ENCODE measurements at places on chromosomes 7 and 10.

GRCh38 chr7:27147199-27148030 is at the start of gene HOXA6:
Gene HOXA6, minus strand, starts transcription at chr7:27147774. Its CDS starts 25 bp downstream, at chr7:27147749.
- DNase-seq = peak; percentile 63

GRCh38 chr10:87991946-87992345 is 128.5 kb downstream of the PTEN start:
- no peak for DNase-seq

- no peak for DNase-seq
Observed at GRCh38 chr10:77613476-77614130, 24.0 kb downstream of the KCNMA1 start.

- DNase-seq = no peak
Observed at GRCh38 chr10:113825791-113826190, 28.1 kb downstream of the DCLRE1A start.

DNA sequence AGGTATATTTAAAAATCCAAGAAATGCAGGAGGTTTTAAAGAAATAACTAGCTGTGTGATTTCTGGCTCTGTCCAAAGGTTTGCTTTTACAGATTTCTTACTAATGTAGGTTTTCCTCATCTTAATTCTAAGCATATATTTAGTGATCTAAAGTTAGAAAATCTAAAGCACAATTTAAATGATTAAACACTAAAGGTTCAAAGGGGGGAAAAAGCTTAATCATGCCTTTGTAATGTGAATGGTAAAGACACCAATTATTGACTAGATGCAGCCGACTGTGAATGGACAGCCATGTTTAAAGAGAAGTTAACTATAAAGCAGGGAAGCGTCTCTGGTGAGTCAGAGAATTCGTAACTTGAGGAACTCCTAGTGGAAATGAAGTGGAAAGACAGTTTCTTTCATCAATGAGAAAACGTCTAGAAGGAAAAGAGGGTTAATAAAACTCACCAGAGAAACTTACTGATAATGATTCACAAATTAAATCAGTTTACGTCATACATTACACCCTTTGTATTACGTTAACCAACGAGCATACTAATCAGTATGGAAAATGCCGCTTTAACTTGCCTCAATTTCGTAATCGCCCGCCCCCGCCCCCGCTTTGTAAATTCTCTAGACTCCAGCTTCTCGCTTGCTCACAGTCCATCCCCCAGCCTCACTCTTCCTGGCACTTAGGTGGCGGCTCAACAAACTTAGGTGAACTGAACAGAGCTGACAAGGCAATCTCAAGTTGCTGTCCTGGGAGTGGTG is 1.1 kb upstream of the HBP1 start:
- peak; percentile 91 for DNase-seq

DNA sequence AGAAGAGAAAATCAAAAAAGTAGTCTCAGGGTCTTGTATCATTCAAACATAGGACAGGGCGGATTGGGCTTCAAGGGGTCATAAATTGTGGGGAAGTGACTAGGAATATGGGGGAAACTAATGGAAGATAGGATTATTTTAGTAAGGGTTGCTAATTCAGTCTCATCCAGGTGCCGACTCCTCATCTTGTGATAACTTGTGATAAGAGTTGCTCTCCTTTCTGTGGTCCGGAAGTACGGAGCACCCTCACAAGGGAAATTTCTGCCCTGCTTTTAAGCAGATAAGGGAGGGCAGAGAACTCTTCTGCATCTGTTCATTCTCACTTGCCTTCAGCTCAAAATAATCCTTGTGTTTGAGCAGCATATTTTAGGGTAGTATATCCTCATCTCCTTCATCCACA is 436.4 kb upstream of the LRGUK start:
- no peak for DNase-seq

DNA sequence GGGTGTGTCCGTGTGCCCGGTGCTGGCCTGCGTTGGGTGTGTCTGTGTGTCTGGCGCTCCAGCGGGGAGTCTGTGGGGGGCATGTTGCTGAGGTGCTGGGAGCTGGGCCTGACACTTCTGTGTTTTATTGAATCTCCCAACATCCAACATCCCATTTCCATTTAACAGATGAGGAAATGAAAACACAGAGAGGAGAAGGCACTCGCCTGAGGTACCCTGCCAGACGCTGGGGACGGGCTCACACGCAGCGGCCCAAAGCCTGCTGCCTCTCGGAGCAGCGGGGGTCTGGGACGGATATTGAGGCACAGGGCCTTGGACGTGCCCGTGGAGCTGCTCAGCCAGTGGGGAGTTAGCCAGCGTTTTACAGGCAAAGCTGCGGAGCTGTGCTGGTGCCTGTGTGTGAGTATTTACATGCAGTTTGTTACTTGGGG is 133.9 kb downstream of the DNAJB6 start:
- no peak for DNase-seq

DNA sequence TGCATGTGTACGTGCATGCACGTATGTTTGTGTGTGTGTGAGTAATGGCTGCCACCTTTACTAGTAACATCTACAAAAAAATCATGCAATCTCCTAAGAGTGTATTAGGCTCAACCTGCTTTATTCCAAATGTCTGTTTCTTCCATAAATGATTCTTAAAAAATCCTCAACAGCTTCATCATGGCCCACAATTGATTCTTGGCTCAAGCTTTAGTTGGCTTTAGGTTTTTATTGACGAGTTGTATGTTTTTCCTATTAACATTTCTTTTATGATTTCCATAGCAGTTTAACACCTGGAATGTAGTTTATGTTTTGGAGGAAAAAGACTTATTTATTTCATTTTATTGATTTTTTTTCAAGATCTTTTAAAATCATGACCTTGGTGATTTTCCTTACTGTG is 121.9 kb upstream of the RAB18 start:
- no peak for DNase-seq

DNA sequence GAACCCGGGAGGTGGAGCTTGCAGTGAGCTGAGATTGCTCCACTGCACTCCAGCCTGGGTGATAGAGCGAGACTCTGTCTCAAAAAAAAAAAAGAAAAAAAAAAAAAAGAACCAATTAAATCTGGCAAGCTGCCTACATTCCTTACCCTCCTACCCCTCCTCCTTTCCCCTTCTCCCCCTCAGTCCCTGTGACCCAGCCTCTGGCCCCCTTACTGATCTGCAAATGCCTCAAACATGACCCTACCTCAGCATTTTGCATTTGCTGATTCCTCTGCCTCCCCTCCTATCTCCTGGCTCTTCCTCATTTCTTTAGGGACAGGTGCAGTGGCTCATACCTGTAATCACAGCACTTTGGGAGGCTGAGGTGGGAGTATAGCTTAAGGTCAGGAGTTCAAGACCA is 19.3 kb downstream of the CDHR3 start:
- no peak for DNase-seq

GRCh38 chr7:128405471-128406313 is 4.1 kb downstream of the IMPDH1 start:
- no peak for DNase-seq

GRCh38 chr10:92644921-92645320 is 44.8 kb upstream of the HHEX start:
- DNase-seq = no peak

- DNase-seq = no peak
Observed at GRCh38 chr10:11861341-11861740, 38.2 kb downstream of the PROSER2 start.

- no peak for DNase-seq
Observed at GRCh38 chr10:89973326-89973725, 271.9 kb downstream of the KIF20B start.

GRCh38 chr10:28711776-28712175 is 34.5 kb downstream of the BAMBI start:
- no peak for DNase-seq

- DNase-seq = peak; percentile 9
Observed at GRCh38 chr10:99742701-99743100, 10.7 kb downstream of the CUTC start.

DNA sequence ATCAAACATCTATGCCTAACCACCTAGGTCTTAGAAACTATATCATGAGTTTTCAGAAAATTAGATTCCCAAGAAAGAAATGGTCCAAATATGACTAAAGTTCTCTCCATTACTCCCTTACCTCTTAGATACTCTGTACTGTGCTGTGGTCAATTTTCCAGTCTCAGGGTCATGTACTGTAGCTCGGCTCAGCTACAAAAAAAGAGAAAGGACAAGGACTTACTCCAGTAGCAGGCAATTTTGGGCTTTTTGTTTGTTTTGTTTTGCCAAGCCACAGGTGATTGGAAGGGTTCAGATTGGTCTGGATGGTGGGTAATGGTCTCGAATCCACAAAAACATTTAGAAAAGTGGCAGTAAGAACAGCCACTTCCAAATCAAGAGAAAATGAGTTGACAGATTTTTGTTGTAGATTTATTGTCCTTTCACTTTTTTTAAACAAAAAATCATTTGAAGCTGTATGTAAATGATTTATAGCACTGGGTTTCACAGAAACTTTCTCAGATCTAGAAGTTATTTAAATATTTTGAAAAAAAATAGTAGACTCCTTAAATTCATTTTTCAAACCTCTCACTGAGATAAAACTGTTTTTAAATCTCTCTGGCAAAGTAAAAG is 52.8 kb downstream of the P4HA1 start:
- DNase-seq = no peak

DNA sequence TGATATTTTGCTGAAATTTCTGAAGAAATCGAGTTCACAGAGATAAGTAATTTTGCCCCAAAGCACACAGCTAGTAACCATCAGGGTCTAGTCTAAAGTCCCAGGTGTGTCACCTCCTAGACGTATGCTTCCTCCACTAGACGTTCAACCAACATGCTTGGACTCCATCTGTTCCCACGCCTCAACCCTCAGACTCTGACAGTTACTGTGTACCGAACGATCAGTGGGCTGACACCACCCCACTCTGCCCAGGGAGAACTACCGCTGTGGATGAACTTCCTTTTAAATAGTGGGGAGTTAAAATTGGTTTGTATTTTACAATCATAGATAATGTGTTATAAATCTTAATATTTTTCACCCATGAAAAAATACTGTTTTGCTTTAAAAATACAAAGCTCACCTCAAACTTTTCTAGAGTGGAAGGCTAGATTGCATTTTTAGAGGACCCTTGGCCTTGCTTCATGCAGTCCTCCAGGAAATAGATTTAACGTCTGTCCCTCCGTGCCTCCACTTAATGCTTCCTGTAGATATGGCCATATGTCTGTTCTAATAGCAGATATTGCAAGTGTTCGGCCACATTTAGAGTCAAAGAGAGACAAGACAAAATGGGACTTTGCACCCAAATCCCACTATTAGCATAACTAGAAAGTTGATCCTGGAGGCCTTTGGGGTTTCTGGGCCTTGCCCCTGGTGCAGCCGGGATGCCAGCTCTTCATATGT is 91.4 kb upstream of the ZPBP start:
- no peak for DNase-seq

DNA sequence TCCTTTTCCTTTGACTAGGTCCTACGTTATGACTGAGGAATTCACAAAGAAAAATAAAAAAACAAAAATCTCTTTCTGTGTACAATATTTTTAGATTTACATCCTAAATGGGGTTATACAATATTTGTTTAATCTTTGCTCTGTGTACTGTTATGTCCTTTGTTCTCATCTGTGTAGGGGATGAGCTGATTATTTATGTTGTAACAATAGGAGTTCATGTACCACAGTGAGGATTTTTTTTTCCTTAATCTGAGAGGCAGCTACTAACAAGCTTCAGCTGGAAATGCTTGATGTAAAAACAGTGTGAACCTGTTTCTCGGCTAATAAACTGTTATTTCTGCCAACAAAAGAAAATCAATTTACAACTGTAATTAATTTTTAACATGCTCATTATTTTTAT is 58.0 kb downstream of the ORC5 start:
- DNase-seq = no peak

DNA sequence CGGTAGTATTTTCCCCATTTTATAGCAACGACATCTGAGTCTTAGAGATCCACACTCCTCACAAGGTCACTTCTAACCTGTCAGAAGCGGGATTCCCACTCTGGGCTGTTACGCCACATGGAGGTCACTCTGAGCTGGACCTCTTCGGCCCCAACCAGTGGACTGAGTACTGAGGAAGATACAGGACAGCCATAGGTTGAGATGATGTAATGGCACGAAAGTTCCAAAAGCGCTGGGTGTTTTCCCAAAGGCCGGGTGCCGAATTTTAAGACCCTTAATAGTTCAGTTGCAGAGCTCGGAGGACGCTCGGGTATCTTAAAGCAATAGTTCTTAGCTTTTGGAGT is 699 bp downstream of the GHITM start:
- peak; percentile 12 for DNase-seq

- DNase-seq = no peak
Observed at GRCh38 chr7:150568714-150569113, 1.5 kb downstream of the GIMAP4 start.

DNA sequence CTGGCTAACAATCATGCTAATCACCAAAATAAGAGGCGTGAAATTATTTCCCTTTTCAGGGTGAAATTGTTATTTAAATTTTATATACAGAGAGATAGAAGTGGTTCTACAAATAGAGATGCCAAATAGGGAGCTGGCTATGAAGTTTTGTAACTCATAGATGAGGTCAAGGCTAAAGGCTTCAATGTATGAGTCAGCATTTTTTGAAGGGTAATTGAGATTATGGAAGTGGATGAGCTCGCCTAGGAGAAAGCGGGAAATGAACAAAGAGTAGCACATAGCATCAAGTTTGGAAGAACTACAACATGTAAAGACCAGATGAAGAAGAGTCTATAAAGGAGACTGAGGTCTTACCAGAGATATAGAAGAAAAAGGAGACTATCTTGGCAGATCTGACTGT is 838.1 kb downstream of the DNAJB9 start:
- no peak for DNase-seq

DNA sequence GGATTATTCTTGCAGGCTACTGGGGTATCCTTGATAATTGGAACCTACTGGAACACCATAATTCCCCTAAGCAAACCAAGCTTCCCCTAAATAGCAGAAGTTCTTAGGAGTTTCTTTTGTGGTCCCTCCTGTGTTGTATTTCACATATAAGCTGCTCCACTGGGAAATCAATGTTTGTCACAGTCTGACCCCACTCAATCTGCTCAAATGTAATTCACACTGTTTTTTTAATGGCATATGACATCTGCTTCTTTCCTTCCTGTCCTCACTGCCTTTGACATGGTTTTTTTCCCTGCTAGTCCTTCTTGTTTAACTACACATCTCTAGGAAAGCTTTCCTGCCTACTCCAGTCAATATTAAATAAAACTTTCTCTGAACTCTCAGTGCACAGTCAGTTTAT is 1.8 kb upstream of the PTPRZ1 start:
- DNase-seq = no peak

Measured in astrocyte of the spinal cord (primary cell).